GM23248 (cell line): ENCODE measurements at places on chromosomes 5 and 9.

DNA sequence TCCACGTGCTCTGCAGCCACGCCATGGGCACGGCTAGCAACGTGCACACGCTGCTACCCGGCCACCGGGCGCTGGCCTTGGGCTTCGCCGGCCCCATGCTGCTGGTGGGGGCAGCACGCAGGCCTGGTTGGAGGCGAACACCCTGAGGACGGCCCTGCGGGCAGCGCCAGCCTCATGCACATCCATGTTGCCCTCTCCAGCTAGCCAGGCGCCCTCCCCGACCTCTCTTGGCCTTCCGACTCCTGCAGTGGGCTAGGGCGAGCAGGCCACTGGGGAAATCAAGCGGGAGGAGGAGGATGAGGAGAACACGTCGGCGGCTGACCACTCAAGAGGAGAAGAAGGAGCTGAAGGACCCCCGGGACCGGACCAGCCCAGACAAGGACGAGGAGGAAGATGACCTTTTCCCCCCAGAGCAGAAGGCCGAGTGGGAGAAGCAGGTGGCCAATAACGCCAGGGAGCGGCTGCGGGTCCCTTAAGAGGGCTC, 73.3 kb downstream of the INSL6 start:
- no peak for DNase-seq

GRCh38 chr5:126437721-126438120, 14.5 kb downstream of the GRAMD2B start:
- no peak for DNase-seq

DNA sequence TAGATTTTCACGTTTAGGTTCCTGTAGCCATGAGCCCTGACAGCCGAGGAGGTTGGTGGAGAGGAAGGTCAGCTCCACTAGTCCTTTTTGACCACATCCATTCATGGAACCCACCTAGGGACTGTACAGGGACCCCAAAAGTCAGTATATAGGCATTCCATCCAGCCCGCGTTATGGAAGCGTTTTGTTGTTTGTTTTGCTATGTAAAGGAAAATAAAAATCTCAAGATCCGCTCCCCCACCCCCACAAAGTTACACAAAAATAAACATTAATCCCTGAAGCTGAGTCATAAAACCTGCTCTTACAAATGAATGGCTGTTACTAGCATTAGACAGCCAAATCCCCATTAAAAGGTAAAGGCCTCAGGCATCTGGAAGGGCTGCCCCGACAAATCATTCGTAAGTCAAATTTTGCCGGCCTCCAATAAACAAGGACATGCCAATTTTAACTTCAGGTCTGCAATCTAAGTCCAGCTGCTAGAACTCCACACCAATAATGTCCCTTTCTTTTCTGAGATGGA, 292.9 kb downstream of the MED10 start:
- DNase-seq = no peak

DNA sequence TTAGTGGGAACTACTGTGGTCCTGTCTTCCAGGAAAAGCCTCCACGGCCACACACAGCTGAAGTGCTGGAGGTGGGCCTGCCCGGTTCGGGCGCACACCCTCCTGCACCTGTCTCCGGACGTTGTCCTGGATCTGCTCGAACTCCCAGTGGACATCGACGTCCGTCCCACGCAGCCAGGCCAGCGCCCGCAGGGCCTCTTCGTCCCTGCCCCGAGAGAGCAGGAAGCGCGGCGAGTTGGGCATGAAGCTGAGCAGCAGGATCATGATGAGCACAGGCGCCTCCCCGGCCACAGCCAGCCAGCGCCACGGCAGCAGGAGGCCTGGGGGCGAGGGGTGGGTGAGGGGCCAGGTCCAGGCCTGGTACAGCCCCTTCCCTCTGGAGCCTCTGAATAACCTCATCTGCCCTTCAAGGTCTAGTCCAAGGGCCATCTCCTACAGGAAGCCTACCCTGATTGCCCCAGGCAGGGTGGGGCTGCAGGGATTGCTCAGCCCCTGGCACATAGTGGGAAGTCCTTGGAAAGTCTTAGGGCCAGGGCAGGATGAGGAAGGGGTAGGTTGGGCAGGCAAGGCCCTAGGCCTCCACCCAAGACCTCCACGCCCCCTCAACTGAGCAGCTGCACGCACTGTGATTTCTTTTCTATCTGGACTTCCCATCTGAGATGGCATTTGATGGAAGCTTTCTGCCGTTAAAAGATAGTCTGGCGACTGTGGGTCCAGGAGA, 3.4 kb downstream of the SLC2A6 start:
- DNase-seq = no peak

DNA sequence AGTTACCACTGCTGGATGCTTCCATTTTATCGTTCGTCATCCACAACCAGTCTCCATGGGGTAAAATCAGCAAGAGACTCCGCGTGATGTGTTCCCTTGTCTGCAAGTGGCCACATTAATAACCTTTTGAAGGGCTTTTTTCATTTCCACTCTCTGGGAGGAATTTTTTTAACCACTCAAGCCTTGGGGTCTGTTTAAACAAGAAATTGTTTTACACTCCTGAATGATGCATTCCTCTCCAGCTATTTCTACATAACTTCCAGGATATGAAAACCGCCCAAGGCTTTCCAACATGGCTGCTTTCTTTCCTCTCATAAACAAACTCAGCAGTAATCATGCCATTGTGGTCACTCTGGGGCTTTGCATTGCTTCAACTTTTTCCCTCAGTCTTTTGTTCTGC, 217.2 kb upstream of the DAPK1 start:
- DNase-seq = no peak

GRCh38 chr5:16590685-16591084, 26.1 kb downstream of the RETREG1 start:
- DNase-seq = no peak

GRCh38 chr5:93915142-93915553, 173.7 kb upstream of the POU5F2 start:
- peak; percentile 68 for DNase-seq
